ENCODE measurements at places on chromosomes 4 and X.
A peak's percentile ranks its signal among the peaks of the same experiment; 100 is the strongest.

- no peak for DNase-seq
These were observed 26.4 kb downstream of the XK start for GRCh38 chrX:37711991-37712390.

GRCh38 chr4:165378745-165379677 is at the start of gene CPE:
TSS of gene CPE (plus strand) at chr4:165379008. CDS start at chr4:165379222, 214 bp downstream.
- peak; percentile 20 for DNase-seq

GRCh38 chrX:84188320-84188834 is 378 bp upstream of the RPS6KA6 start:
- no peak for DNase-seq

DNA sequence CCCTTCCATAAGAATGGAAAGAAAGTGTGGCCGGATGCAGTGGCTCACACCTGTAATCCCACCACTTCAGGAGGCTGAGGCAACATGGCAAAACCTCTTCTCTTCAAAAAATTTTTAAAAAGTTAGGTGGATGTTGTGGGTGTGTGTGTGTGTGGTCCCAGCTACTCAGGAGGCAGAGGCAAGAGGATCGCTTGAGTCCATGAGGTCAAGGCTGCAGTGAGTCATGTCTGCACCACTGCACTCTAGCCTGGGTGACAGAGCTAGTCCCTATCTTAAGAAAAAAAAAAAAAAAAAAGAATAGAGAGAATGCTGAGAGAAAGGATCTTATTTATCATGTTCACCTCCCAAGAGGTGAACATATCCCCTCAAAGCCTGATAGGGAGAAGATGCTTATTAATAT is 492.1 kb upstream of the SMIM31 start:
- DNase-seq: no peak

- DNase-seq: no peak
These were observed 544.9 kb downstream of the ANKRD50 start for GRCh38 chr4:124167602-124168001.

DNA sequence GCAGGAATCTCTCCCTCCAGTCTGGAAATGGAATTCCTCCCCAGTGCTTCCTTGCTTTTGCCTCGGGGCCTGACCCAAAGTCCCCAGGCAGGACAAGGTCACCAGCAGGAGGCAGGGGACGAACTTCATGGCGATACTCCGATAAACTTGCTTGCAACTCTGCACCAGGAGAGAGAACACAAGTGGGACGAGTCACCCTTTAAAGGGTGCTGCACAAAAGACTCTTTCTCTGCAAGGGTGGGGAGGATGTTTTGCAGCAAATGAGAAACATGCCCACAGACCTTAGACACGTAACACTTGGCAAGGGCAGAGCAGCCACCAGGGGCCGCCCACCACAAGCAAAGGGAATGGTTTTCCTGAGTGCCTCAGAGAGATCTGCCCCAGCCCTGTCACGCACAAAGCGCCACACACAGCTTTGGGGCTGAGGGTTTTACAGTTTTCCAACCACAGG is at the start of gene FGFBP2:
FGFBP2 (minus strand) TSS at position 175 of the 451 bp plus-strand sequence; CDS start at position 129, 46 bp downstream.
- no peak for DNase-seq

- no peak for DNase-seq
These were observed 68.0 kb upstream of the ATXN3L start for GRCh38 chrX:13387666-13388494.

GRCh38 chrX:129945131-129945530 is 37.3 kb upstream of the BCORL1 start:
- DNase-seq: no peak

GRCh38 chr4:158112611-158113010 is 60.2 kb downstream of the GASK1B start:
- DNase-seq: no peak

- DNase-seq: no peak
These were observed 112.4 kb upstream of the ELOVL6 start for GRCh38 chr4:110310795-110311194.

DNA sequence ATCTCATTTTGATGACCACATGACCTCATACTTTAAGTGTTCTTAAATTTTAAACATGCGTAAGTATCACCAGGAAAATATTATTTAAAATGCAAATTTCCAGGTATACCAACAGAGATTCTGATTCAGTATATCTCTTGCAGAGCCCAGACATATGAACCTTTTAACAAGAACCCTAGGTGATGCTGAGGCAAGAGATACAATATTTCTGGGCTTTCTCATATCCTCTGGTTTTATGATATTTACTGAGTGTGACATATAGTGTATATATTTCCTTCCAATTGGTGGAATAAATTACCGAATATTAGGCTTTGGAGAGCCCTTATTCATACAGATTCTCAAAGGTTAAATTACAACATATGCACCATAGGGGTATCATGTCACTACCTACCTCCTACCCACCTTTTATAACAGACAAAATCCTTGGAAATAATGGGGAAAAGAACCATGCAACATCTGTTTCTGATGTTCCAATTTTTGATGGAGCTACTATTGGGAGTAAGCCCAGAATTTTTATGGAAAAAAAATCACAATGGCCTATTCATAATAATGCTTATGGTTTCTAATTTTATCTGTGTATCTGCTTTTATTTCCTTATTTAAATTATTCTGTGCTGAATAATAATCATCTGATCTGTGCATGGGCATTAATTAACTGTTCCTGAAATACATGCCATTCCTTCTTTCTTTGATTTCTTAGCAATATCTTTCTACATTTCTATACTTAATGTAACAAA is 27.1 kb downstream of the KCTD8 start:
- no peak for DNase-seq

DNA sequence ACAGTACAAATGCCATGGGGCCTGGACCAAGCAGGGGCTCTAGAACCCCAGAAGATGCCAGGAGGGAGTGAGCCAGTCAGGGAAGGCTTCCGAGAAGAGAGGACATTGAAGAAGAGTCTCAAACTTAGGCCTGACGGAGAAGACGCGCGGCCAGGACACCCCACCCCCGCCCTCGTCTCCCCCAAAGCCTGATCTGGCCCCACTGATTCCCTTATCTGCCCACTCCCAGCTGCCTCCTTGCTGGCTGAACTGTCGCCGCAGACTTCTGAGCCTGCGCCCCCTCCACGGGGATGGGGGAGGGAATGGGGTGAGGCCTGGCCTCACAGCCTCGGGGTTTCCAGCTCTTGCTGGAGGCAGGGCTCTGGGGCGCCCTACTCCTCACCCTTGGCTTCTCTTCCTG is 3.6 kb upstream of the GATA1 start:
- DNase-seq: no peak

GRCh38 chrX:130531066-130531465 is 129.3 kb downstream of the RBMX2 start:
- no peak for DNase-seq

GRCh38 chr4:186628058-186628711 is 72.8 kb upstream of the MTNR1A start:
- no peak for DNase-seq

DNA sequence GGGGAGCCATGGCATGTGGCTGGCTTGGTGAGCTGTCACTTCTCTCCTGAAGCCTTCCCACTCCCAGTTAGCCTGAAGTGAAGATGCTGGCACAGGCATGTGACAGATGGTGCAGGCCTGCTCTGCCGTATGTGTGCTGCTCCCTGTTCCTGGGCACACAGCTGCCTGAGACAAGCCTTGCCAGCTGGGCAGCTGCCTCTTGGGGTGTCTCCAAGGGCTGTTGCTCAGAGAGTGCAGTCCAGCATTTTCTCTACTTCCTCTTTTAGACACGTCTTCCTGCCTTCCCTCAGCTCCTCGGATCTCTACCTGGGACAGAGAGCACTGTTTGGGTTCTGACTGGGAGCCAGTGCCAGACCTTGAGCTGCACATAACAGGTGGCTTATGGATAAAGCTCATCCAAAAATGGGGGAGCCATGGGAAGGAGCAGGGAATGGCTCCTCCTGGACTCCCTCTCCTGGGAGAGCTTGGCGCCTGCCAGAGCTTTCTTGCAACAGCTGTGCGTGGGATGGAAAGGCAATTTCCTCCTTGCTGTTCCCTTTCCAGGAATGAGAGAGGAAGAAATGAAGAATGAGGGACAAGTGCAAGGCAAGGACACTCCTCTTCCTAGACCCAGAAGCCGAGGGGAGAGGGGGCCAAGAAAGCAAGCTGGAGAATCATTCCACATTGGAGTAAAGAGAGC is 132.9 kb downstream of the MSL3 start:
- no peak for DNase-seq

GRCh38 chr4:153594210-153594609 is 89.9 kb upstream of the TLR2 start:
- DNase-seq: no peak

- no peak for DNase-seq
These were observed 164.8 kb upstream of the ZIC3 start for GRCh38 chrX:137401092-137401491.

DNA sequence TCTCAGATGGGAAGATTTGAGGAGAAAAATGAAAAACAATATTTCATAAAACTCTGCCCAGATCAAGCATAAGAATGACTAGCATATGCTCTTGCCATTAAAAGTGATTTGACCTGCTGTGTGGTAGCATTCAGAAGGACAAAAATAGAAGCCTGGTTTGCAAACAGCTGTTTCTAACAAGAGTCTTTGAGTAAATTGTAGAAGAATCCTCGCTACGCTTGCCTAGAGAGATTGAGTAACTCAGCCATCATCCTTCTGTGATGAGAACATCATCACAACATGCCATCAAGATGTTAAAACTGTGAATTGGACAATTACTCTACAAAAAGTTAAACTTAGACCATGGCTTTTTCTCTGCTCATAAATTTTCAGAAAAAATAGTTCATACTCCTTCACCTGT is 168.9 kb upstream of the PUDP start:
- DNase-seq: no peak

- DNase-seq: no peak
These were observed 377.8 kb upstream of the PRKX start for GRCh38 chrX:4091046-4091760.

DNA sequence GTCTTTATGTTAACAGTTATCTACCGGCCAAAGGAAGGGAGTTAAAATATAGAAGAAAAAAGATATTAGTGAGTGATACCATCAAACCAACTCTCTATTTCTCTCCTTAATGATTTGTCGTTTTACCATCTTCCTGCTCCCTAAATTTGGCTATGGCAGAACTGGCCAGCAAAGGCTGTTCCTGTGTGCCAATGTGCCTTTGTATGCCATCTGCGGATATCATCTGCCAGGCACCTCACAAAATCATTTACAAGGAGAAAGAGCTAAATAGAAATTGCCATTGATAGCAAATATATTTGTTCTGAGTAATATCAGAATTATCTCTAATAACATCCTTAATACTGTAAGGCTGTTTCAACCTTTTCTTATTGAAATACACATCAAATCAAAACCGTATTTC is 22.4 kb downstream of the GPM6A start:
- no peak for DNase-seq

DNA sequence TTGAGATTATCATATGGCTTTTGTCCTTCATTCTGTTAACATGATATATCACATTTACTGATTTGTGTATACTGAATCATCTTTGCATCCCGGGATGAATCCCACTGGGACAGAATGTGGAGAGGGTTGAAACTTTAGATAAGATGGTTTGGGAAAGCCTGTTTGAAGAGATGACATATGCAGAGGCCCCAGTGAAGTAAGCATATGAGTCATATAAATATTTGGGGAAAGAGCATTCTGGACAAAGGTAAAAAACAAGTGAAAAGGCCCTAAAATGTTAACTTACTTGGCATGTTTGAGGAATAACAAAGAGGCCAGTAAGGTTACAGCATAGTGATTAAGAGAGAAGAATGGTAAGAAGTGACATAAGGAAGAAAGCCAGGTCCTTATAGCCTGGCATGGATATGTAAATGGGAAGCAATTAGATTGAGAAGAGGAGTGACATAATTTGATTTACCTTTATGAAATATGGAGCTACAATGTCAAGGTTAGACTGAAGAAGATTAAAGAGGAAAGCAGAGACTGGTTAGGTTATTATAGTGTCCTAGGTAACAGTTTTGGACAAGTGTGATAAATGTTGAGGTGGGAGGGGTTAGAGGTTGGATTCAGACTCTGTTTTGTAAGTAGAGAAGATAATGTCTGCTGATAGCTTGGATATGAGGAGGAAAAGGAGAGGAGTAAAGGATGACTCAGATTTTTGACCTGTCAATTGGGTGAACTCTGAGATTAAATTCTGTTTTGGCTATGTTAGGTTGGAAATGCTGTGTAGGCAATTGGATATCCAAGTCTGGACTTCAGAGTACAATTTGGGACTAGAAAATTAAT is 54.6 kb upstream of the DRP2 start:
- no peak for DNase-seq

DNA sequence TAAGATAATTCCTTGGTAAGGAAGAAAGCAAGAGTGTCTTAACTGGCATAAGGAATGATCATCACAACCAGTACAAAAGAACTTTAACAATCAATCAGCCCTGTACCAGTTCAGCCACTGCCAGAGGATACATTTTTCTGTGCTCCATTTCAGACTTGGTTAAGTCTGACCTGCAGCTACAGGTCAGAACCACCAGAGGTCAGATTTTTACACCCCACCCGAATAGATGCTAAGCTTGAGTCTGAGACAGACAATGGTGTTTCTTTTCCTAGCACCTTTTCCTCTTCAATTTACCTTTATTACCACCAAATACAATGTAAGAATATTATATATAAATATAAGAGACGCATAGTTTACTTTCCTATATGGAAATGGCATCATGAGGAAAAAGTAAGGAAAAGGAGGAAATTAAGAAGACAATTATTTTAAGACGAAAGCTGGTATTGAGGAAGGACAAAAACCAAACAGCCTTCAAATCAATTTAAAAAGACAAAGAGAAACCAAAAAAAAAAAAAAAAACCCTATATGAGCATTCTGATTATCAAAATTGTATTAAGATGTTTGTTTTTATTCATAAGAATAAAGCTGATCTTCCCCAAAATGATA is 215.3 kb upstream of the TTC29 start:
- DNase-seq: no peak

DNA sequence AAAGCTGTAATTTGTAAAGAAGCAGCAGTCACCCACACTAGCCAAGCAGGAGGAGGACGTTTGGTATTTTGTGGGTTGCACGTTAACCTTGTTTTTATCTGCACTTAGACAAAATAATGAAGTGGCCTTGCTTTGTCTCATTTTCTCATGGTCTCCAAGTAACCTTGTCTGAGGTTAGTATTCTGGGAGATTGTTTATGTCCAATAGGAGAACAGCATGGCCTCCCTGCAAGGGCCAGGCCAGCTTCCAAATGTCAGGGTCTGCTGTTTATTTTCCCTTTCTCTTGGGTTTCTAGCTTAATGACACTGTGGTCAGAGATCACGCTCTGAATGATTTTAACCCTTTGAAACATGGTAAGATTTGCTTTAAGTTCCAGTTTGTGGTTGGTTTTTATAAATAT is 29.9 kb downstream of the PNMA6E start:
- no peak for DNase-seq

GRCh38 chr4:3009422-3009821 is 46.1 kb downstream of the GRK4 start:
- no peak for DNase-seq

DNA sequence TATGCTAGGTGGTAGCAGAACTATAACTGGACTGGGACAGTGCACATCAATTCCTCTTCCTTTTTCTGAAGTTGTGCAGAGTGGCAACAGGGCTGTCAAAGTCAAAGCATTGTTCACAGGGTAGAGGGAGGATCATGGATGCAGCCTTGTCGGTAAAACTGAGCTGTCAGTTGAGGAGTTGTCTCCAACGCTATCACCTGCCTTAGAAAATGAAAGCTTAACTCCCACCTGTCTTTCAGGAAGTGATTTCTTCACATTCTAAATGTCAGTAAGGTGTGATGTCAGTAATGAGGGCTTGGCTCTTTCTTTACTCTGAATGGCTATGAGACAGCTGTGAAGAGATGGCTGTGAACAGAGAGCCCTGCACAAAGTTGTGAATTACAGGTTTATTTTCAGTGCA is 66.4 kb upstream of the BANK1 start:
- no peak for DNase-seq

GRCh38 chr4:150306719-150307118 is 228.5 kb downstream of the DCLK2 start:
- DNase-seq: no peak

Data from effector CD4-positive, alpha-beta T cell (primary cell).